Activated CD4-positive, alpha-beta T cell treated with anti-CD3 and anti-CD28 coated beads for 4 hours (primary cell): ENCODE measurements at places on chromosomes 3 and 15.

GRCh38 chr15:38378161-38378560, 75.8 kb upstream of the FAM98B start:
- no peak for DNase-seq

DNA sequence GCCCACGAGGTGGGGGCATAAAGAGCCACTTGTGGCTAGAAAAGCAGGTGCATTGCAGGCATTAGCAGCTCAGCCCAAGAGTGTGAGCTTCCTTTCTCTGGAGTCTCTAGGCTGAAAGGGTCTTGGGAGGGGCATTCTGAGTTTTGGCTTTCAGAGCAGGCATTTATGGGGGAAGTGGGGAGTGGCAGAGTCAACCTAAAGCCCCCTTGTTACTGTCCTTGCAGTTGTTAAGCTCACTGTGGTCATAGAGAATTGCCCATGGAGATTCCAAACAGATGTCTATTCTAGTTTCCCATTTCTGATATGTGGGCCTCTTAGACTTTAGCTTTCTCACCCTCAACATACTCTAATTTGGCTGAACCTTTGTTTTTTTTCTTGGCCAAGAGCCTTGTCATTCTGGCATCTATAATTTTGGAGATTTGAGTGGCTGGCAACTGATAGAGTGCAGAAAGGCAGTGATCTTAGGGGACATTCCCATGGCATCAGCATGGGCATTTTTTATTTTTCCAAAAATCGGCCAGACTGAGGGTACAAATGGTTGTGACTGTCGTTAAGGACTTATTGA, 217.9 kb downstream of the THSD4 start:
- DNase-seq = no peak

DNA sequence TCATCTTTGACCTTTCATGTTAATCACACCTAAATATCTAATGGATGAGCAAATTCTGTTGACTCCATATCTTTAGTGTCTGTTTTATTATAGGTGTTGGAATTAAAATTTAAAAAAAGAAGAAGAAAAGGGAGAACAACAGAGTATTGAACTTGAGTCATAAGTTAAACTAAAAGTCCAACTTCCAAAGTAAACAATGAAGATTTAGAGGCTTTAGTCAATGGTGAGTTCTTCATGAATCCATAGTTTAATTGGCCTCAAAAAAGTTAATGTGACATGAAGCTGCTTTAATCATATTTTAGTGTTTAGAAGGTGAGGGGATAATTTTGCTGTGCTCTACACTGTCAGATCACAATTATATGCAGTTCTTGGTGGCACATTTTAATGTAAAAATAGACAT, 288.2 kb upstream of the RORA start:
- no peak for DNase-seq

- no peak for DNase-seq
These were observed 18.2 kb downstream of the PEX5L start for GRCh38 chr3:180018543-180018942.

GRCh38 chr15:94070356-94071295, 160.7 kb upstream of the MCTP2 start:
- DNase-seq = no peak

DNA sequence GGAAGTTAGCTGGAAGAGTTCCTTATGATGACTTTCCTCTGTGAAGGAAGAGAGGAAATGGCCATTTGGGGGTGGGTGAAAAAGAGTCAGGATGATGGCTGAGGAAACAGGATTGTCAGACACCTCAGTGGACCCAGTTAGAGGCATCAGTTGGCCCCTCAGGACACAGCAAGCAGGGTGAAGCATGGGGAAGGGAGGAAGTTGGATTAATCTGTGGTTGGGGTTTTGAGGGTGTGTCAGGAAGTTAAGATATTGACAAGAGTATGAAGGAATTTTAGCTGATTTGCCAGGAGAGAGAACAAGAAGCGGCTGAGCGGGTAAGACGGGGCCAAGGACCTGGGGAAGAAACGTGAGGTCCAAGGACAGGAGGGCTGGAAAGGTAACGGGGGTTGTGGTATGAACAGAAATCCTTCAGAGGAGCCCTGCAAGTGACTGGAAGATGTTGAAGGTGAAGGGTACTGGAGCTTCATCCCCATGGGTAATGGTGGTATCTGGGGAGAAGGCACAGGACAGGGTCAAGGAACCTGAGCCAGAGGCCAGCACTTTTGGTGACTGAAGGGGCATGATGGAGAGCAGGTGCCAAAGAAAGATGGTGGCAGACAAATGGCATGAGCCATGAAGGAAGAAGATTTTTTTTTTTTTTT, 2.7 kb downstream of the UQCC5 start:
- no peak for DNase-seq

- no peak for DNase-seq
These were observed 41.1 kb downstream of the IGF1R start for GRCh38 chr15:98689431-98689861.

GRCh38 chr3:8825153-8825825, 55.9 kb upstream of the OXTR start:
- no peak for DNase-seq

- DNase-seq = no peak
These were observed 227.4 kb downstream of the UACA start for GRCh38 chr15:70535955-70536338.

- DNase-seq = no peak
These were observed 39.3 kb downstream of the NFKBIZ start for GRCh38 chr3:101888653-101889052.

DNA sequence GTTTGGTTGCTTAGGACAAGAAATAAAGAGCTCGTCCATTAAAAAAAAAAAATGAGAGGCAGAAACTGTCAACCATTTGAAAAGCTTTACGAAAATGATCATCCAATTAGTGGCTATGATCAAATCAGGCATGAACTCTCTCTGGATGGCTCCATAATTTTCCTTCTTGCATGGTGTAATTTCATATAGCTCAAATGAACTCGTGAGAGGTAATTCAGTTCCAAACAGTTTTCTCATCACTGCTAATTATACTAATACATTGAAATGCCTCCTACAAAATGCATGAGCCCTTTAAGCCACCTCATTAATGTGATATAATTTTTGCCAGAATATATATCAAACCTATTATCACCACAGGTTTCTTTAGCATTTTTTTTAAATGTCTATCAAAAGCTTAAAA, 239.5 kb upstream of the MEIS2 start:
- DNase-seq = no peak

- DNase-seq = no peak
These were observed 96.8 kb downstream of the CHDH start for GRCh38 chr3:53749448-53749847.

GRCh38 chr3:14371573-14372474, 30.6 kb upstream of the SLC6A6 start:
- DNase-seq = no peak

GRCh38 chr3:80351201-80351600, 583.4 kb upstream of the ROBO1 start:
- DNase-seq = no peak

DNA sequence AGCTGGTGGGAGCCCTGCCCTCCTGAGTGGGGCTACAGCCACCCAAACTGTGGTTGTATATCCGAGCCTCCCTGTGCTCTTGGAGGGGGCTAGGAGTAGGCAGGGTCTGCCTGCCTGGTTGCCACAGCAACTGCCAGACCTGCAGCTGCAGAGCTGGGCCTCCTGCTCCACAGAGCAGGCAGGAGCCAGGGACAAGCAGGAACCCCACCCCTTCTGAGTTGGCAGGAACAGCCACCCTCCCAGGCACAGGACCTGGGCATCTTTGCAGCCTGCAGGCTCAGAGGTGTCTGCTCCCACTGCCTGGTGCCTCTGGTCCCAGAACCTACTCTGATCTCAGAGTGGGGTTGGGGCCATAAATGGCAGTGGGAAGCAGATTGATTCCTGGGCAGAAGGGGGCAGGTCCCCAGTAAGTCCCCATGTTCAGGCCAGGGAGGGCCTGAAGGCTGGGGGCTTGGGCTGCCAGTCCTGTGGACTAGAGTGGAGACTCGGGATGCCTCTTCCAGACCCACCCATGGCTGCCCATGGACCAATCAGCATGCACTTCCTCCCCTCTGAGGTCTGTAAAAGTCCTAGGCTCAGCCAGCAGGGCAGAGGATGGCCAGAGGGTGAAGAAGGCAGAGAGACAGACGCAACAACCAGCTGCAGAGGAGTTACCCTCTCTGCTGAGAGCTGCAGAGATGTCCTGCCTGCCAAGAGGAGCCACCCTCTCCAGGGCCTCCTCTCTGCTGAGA, 10.3 kb upstream of the LRRC31 start:
- no peak for DNase-seq

DNA sequence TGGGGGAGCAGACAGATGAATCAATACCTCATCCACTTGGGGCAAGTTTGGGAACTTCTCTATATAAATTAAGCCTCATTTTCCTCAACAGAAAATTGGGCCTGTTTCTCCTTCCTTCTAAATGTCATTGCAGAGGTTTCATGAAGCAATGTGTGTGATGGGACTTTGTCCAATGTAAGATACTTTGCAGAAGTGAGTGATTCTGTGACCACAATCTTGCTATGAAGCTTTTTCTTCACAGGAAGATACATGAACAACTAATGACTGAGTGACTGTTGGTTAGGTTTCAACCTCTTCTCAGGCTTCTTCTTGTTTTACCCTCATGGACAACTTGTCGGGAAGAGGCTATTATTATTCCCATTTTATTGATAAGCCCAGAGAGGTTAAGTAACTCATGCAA, 11.0 kb downstream of the TMEM45A start:
- no peak for DNase-seq

DNA sequence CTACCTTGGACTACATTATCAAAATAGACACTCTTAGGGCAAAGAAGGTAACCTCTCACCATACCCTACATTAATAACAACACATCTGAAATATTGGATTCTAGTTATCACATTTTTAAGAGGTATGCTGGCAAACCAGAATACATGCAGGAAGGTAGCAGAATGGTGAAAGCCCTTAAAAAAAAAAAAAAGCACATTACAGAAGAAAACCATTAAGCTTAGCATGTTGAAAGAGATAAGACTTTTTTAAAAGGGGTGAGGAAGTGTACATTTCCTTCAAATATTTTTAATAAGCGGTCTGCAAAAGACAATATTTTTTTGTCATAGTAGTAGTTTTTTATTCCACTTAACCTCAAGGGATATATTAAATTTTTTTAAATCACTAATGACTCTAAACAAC, 46.5 kb upstream of the WDR5B start:
- DNase-seq = no peak
